ENCODE measurements at places on chromosomes 4 and X. TPM values are rescaled to one million over a fixed set of nuclear protein-coding genes. Genes with fewer than 3 reads are reported as not detected.

DNA sequence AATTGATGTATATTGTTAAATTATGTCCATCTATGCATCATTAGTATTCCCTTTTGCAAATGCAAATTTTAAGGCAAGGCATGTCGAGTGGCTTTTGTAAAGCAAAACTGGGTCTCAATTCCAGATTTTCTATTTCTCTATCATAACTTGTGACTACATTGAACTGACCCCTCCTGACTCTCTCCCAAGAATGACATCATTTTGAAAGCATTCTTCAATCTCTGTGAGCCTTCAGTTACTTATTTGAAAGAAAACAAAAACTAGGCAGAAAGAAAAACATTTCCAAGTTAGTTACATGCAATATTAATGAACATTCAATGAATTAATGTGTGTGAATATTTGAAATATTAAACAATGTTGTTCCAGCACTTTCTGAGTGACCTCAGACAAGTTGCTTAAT lies 314.3 kb upstream of the CLNK start:
- DNase-seq: no peak

GRCh38 chr4:48241731-48242130 lies 27.9 kb downstream of the TEC start:
- DNase-seq: no peak

DNA sequence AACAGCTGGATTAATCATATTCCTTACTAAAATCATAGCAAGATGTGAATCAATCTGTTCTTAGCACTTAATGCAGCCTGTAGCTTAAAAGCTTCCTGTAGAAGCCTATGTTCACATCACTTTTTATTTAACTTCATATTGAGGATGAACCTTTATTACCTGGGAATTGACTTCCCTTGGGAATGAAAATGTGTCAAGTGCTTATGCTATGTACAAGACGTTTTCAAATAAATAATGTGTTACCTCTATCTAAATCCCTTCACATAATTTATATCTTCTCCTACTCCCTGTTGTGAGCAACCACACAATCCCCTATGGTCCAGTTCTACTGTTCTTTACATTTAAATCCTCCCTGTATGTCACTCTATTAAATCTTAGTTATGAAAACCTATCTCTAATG lies 633.1 kb downstream of the FSTL5 start:
- DNase-seq: no peak

SPP1 gene
- 158 TPM for polyA plus RNA-seq

SUPT20HL1 gene
- not detected for polyA plus RNA-seq

Data from renal cortex interstitium (tissue), 15 donors.